CD4-positive, alpha-beta memory T cell (primary cell): ENCODE measurements at places on chromosomes 2 and 18.
A peak's percentile ranks its signal among the peaks of the same experiment; 100 is the strongest.

DNA sequence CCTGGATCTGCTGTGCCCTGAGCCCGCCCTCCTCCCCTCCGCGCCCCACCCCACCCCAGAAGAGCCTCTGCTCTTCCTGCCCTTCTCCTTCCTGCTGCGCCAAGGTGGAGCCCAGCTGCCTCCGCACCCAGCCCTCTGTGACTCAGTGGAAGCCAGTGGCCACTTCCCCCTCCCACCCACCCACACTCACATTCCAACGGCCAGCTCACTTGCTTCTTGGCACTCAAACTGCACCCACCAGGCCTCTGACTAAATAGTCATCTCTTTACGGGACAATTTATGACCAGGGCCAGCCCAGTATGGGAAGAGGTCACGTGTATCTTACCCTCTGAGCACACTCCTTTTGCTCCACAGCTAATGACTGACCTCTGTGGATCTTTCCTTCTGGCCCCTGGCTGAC, 150.4 kb upstream of the SLC1A4 start:
- no peak for DNase-seq

DNA sequence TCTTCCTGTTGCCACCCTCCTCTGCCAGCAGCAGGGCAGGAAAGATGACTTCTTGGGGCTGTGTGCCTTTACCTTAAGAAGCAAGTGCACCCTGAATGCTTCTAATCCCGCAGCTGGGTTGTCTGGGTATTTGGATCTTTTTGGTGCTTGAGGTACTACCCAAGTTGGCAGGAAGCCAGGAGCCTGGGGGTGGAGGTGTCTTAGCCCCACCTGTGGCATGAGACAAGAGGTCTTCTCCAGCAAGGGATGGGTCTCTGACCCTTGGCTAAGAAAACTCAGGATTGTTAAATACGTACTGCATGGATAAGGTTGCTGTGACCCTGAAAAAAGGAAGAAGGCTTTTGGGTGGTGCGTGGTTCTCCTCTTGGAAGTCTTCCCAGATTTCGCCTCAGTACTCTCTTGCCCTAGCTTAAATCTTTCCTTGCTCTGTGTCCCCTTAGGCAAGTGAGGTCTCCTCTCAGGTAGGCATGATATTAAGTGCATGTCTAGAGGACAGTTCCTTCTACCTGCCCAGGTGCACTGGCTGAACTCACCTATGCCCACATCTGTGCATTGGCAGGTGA, 4.3 kb downstream of the HPCAL1 start:
- no peak for DNase-seq

- DNase-seq, result no peak
Measured at GRCh38 chr2:20135631-20136050, 84.2 kb upstream of the LAPTM4A start.

DNA sequence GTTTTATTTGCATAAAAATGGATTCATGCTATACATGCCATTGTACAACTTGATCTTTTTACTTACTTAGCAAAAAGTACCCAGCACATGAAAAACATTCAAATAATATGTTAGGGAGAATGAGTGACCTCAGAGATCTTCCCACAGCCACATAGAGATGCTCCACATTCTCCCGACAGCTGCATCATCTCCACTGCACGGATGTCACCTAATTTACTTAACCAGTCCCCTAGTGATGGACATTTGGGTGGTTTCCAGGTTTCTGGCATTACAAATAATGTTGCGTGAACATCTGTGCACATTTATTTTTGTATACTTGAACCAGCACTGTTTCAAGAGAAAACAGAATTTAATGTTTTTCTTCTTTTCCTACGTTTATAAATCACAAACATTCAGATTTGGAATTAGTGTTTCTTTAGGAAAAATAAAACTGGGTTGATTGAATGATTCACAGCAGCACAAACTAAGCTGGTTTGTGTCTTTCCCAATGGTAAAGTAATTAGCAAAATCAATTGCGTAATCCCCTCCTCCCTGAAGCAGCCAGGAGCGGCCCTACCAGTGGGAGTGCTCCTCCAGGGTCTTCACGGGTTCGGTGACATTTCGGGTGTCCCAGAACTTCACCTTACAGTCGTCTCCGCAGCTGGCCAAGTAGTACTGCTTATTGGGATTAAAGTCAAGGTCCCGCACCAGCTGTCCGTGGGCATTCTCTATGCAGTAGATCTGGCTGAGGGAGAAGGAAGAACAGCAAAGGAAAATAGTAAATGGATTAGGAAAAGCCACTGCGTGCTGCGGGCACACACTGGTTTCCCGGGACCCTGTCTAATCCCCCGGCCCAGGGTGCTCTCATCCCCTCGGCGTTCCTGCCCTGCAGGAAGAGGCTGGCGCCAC, 183.9 kb downstream of the EIPR1 start:
- no peak for DNase-seq

- DNase-seq, result peak; percentile 22
Measured at GRCh38 chr18:33231474-33232317, 208.8 kb downstream of the CCDC178 start.

GRCh38 chr18:13611601-13612195, 114.7 kb downstream of the FAM210A start:
- DNase-seq, result no peak

DNA sequence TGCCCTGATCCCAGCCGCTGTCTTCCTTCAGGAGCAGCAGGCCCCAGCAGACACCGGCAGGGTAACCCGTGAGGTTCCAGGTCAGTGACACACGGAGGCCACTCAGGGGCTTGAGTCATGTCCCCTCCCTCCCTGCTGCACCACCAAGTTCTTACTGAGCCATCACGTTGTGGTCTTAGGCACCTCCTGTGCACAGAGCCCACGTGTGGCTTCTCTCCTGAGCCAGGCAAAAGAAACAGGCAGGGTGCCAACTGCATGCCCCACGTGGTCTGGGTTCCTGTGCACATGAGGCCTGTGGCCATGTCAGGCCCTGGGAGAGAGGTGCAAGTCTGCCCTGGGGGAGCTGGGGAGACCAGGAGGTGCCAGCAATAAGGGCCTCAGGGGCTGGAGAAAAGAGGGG, 264.8 kb downstream of the KLHL29 start:
- no peak for DNase-seq

DNA sequence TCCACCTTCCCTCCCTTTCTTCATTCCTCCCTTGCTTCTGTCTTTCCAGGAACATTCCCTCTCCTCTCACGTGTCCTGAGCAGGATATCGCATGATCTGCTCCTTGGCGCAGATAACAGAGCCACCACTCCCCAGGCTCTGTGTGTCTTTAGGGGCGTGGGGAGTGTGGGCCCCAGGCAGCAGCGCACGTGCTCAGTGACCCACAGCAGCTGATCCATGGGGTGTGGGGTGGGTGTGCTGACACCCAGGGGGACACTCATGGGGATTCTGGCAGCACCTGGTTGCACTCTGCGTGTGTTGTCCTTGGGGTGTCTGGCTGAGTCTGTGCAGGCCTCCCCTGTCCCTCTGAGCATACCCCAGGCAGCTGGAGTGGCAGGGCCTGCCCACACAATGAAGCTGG, 9.9 kb upstream of the FOSL2 start:
- DNase-seq, result no peak

GRCh38 chr2:96202152-96202854, 6.3 kb downstream of the STARD7 start:
- DNase-seq, result no peak

DNA sequence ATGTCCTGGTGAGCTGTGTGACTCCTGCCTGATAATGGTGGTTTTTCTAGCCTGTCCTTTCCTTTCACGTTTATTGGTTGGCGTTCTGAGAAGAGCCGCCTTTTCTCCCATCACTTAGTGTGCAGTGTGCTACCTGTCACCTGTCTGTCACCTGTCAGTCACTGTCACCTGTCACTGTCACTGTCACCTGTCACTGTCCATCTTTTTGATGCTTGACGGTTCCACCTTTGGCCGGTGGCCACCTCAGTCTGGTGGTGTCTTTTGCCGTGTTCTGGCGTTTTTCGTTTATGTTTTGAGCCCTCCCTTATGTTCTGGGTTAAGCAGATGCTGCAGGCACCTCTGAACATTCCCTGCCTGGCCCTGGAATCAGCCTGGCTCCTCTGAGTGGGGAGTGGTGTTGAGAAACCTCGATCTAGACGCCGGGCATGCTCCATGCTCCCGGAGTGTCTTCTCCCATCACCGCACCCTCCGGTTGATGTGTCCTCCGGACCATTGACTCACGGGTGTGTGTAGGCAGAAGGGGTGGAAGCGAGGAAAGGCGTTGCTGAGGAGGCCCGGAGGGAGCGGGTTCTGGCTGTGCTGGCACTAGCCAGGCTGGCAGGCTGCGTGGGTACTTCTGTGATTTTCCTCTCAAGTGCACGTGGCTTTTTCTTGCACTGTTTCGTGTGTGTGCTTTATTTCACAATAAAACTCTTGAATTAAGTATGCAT, 20.7 kb downstream of the DTYMK start:
- no peak for DNase-seq

- DNase-seq, result no peak
Measured at GRCh38 chr2:44672431-44672830, 269.1 kb upstream of the SIX3 start.

- peak; percentile 74 for DNase-seq
Measured at GRCh38 chr2:118309946-118310680, 221.8 kb downstream of the INSIG2 start.

- no peak for DNase-seq
Measured at GRCh38 chr18:63511285-63511684, 30.9 kb upstream of the SERPINB12 start.

- no peak for DNase-seq
Measured at GRCh38 chr18:11676867-11677266, 12.2 kb upstream of the GNAL start.

GRCh38 chr2:181992776-181993175, 7.1 kb downstream of the PPP1R1C start:
- no peak for DNase-seq

GRCh38 chr2:223046470-223047040, 5.4 kb upstream of the KCNE4 start:
- DNase-seq, result no peak

- DNase-seq, result no peak
Measured at GRCh38 chr18:59704146-59704545, 6.9 kb upstream of the CCBE1 start.

GRCh38 chr18:21997207-21998143, 171.9 kb upstream of the GATA6 start:
- peak; percentile 16 for DNase-seq

DNA sequence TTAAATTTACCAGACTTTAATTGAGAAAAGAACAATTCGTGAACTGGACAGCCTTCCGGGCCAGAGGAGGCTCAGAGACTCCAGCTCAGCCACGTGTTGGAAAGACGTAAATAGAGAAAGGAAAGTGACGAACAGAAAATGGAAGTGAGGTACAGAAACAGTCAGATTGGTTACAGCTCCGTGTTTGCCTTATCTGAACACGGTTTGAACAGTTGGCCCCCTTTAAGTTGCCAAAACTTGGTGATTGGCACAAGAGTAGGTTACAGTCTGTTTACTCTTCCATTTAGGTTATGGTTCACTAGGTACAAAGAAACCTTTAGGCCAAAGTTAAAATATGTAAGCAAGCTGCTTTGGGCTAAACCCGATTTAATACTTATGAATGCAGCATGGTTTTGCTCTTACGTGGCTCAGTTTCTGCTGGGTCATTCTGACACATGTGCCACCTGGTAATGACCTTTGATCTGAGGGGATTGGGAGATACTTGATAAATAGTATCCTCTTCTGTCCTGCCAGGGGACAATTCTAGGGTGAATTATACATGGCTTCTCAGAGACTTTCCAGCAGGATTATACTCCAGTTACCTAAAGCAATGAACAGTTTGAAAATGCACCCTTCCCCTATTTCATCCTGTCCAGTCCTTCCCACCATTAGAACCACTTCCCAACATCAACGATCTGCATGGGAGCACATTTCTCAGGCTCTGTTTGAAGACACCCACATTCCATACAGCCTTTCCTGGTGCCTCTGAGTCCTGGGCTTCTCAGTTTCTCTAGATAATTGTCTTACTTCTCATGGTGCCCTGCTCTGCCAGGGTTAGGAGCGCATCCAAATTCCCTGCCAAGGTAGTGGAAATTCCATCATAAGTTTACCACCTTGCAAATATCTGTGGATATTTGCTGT, 65.1 kb upstream of the TGIF1 start:
- DNase-seq, result no peak

DNA sequence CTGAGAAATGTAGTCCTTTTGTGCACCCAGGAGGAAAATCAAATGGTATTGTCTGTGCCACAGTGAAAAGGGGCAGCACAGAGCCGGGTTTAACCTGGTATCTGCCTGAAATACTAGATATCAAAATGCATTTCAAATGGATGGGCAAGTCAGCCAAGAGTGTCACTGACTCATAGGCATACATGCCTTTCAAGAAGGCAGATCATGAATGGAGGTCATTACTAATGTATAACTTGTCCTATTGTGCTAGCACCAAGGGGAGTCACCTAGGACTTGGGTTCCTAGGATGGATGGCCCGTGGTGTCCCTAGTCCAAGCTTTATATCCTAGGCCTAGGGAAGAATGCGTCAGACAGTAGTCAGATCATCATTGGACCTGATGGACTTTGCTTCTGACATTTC, 49.9 kb downstream of the TCF7L1 start:
- DNase-seq, result no peak

- no peak for DNase-seq
Measured at GRCh38 chr2:147433822-147434221, 411.0 kb upstream of the ACVR2A start.
